ENCODE measurements at places on chromosomes 7 and 10. TPM values are rescaled to one million over a fixed set of nuclear protein-coding genes. Genes with fewer than 3 reads are reported as not detected.
A peak's percentile ranks its signal among the peaks of the same experiment; 100 is the strongest.

The RNF133 gene
- total RNA-seq, result not detected

The PAPOLB gene
- 0.13 TPM for total RNA-seq

The PRXL2A gene
- not detected for total RNA-seq

The ATXN7L1 gene
- 3.6 TPM for total RNA-seq

The ADRA2A gene
- 0.34 TPM for total RNA-seq

GRCh38 chr10:126476246-126476645 lies 88.0 kb upstream of the ADAM12 start:
- no peak for DNase-seq

GRCh38 chr7:155524018-155524556 lies 22.3 kb downstream of the CNPY1 start:
- no peak for DNase-seq

GRCh38 chr7:34341326-34341725 lies 316.7 kb upstream of the NPSR1 start:
- no peak for DNase-seq

- DNase-seq, result peak; percentile 14
These were observed 92.9 kb downstream of the MYL10 start for GRCh38 chr7:101536232-101536631.

- DNase-seq, result peak; percentile 91
These were observed 196.4 kb upstream of the POM121L12 start for GRCh38 chr7:52838981-52839411.

All from LHCN-M2 (cell line).